ENCODE measurements at places on chromosomes 6 and 20.

DNA sequence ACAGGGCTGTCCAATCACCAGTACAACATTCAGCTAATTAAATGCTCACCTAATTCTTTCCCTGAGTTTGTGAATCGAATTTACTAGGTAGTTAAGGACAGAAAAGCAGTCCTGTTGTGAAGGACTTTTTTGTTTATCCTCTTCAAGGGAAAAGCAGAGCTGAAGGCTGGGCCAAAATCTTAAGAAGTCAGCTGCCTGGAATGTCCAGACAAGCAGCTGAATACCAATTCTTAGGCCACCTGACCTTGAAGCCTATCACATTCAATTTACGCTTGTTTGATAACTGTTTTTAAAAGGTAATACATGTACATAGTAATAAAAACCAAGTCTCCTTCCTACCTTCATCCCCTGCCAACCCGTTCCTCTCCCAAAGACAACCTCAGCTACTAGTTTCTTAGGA lies 56.4 kb downstream of the UQCC1 start:
- no peak for DNase-seq

- no peak for DNase-seq
Observed at GRCh38 chr6:109121411-109121810, 26.1 kb downstream of the CEP57L1 start.

GRCh38 chr6:29925727-29926412 lies 16.5 kb upstream of the HLA-A start:
- DNase-seq = no peak

DNA sequence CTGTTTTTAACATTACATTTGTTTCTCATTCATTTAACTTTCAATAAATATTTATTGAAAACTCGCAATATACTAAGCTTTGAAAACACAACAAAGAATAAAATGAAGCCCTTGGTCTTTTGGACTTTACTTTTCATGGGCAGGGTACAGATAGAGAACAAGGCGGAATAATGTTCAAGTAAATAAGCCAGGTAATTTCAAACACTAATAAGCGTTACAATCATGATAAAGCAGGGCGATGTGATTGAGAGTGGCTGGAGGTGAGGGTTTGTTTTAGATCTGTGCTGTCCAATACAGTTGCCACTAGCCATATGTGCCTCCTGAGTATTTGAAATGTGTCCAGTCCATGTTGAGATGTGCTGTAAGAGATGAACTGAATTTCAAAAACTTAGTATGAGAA lies 307.1 kb downstream of the ALDH8A1 start:
- DNase-seq = no peak

DNA sequence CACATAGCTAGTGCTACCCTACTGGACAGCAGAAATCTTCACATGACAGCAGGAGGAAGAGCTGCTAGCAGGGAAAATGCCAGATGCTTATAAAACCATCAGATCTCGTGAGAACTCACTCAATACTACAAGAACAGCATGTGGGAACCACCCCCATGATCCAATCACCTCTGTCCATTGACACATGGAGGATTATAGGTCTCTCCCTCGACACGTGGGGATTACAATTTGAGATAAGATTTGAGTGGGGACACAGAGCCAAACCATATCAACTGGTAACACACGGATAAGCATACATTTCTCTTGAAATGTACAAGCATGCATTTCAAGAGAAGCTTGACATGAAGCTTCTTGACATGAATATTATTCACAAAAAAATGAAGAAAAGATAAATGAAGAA lies 64.1 kb downstream of the MMS22L start:
- no peak for DNase-seq

DNA sequence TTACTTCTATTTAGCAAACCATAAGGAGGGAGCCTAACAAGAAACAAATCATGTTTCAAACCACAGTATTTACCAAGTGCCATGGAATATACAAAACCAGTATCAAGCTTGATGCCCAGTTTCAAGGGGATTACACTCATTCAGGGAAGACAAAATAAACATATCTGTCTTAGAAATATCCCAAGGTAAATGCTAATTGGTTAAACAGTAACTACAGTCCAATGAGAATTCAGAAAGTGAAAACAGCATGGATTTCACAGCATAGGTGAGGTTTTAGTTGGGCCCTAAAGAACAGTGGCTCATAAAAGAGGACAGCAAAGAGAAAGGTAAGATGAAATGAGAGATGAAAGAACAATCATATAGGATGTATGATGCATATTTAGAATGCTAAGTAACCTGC lies 110.3 kb downstream of the CHD6 start:
- no peak for DNase-seq

GRCh38 chr20:57306747-57307146 lies 22.9 kb upstream of the SPO11 start:
- DNase-seq = no peak

GRCh38 chr6:17096652-17097051 lies 5.2 kb upstream of the STMND1 start:
- peak; percentile 77 for DNase-seq

- no peak for DNase-seq
Observed at GRCh38 chr20:58381627-58382026, 7.4 kb upstream of the VAPB start.

GRCh38 chr20:14307956-14308355 lies 29.5 kb downstream of the FLRT3 start:
- DNase-seq = peak; percentile 57

GRCh38 chr20:62792940-62793756 lies 3.1 kb upstream of the MRGBP start:
- DNase-seq = peak; percentile 39

DNA sequence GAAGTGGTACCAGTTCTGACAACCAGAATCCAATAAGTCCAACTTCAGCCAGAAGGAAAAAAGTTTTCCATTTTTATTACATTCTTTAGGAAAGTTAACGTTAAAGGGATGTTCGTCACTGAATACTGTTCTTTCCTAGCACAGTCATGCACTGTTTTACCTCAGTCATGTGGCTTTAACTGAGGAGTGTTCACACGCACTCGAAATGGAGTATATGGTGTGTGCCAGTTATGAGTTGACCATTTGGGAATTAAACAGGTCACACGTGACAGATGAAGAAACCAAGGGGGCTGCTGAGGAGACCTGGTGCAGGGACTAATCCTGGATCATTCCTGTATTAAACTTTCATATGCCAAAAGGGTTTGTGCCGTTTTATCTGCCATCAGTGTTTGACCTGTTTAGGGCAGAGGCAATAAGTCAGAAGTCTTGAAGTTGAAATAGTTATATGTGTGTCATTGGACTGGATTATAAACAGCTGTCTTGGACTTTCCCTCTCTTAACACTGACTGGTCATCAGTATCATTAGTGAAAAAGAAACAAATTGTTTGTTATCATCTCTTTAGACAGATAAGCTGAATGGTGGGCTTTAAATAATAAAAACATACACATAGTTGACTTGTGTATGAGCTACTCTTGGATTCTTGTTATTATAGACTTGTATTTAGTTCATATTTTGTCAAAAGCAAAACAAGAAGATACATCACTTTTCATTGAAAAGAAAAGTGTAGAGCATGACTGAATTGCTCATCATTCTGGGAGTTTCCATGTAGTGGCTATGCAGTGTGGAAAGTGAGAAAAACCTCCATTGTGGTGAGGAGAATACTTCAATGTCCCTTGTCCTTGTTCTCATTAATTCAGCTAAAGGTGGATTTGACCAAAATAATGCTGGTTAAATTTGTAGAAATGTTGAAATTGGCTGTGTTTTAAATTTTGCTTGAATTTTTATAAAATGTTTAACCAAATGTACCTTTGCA lies 123.5 kb upstream of the SAMD5 start:
- DNase-seq = no peak

DNA sequence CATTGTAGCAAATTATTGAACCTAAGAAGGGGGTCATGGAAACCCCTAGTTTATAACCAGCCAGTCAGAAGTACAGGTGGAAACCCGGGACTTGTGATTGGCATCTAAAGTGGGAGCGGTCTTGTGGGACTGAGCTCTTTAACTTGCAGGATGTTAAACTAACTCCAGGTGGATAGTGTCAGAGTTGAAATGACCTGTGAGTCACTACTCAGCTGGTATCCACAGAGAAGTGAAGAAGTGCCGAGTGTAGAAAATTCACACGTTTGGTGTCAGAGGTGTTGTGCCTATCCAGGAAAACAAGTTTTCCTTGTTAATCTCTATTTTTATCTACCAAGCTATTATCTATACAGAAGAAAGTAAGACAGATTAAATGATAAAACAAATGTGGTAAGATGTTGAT lies 179.7 kb downstream of the ADGRG6 start:
- no peak for DNase-seq

GRCh38 chr20:53779822-53780221 lies 186.2 kb upstream of the ZNF217 start:
- DNase-seq = no peak

- DNase-seq = no peak
Observed at GRCh38 chr20:48878534-48879248, 42.8 kb upstream of the ARFGEF2 start.

DNA sequence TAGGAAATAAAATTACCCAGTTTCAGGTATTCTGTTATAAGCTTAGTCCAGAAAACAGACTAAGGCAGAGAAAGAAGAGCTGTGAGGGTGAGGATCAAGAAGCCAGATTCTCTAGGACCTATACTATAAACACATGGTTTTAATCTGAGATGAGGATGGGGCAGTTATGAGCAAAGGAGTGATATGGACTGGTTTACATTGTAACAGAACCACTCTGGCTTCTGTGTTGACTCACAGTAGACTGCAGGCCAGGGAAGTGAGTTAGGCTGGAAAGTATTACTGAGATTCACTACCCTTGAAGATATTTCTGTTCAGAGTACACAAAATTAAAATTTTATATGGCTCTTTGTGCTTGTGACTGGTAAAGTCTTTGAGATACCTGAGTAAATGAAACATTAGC lies 3.2 kb upstream of the RWDD1 start:
- DNase-seq = no peak

GRCh38 chr6:10054672-10055071 lies 360.2 kb downstream of the TFAP2A start:
- no peak for DNase-seq

DNA sequence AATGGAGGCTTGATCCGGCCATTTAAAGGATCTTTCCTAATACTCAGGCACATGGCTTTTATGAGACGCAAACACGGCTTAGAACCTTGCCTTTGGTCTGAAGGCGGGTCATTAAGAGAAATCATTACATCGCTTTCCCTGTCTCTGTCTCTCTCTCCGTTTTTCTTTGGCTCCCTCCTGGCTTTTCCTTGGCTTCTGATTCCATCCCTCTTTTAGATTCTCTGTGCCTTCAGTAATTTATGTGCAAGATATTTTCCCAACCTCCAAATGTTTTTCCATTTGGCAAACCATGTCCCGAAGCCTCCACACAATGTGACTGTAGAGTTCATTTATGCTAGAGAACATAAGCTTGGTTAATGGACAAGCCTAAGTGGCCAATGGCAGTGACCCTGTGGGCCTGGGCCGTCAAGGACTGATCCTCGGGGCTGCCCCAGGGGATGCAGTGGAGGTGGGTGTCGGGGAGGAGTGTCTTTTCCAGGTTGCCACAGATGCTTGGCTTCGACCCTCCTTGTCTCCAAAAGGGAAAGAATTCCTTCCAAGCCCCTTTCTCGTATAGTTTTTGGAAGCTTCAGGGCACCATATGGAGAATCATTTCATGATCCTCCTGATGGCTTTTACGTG lies 157.0 kb downstream of the SCML4 start:
- peak; percentile 31 for DNase-seq

DNA sequence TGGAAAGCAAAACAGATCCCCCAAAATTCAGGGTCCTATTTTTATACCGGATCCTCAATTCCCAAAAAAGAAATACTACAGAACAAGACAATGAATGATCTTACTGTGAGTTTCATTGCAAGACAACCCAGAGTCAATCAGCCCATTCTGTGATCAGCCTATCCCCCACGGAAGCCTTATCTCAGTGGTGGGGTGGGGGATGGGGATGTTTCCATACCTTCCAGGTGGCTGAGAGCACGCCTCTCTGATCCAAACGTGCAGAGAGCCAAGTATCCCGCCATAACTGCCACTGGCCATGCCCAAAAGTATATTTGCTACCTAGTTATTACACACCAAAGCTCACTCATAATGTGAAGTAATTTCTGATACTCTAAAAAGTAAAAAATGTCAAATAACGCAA lies 15.1 kb downstream of the WFDC2 start:
- DNase-seq = no peak

GRCh38 chr6:39577446-39578165 lies 147.6 kb downstream of the KIF6 start:
- no peak for DNase-seq

GRCh38 chr6:131765804-131766135 lies 42.0 kb upstream of the ENPP1 start:
- no peak for DNase-seq

DNA sequence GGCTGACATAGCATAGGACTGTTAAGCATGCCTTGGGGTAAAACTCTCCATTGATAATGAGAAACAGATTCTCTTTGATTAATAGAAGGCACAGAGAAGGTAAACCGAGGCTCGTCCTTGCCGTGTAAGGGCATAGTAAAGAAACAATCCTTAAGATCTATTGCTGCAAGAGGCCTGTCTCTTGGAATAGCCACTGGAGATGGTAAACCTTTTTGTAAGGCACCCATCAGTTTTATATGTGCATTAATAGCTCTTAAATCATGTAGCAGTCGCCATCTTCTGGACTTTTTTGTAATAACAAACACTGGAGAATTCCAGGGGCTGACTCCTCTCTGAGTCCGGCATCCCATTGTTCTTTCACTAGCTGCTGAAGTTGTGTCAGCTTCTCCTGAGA lies 8.4 kb upstream of the ABHD12 start:
- DNase-seq = peak; percentile 83

- DNase-seq = no peak
Observed at GRCh38 chr6:44678252-44678935, 290.9 kb downstream of the CDC5L start.

- DNase-seq = no peak
Observed at GRCh38 chr6:165634101-165634880, 28.8 kb downstream of the PDE10A start.

GRCh38 chr6:38492031-38492430 lies 147.7 kb downstream of the BTBD9 start:
- DNase-seq = peak; percentile 34

- peak; percentile 10 for DNase-seq
Observed at GRCh38 chr20:13487202-13487601, 151.5 kb downstream of the TASP1 start.

DNA sequence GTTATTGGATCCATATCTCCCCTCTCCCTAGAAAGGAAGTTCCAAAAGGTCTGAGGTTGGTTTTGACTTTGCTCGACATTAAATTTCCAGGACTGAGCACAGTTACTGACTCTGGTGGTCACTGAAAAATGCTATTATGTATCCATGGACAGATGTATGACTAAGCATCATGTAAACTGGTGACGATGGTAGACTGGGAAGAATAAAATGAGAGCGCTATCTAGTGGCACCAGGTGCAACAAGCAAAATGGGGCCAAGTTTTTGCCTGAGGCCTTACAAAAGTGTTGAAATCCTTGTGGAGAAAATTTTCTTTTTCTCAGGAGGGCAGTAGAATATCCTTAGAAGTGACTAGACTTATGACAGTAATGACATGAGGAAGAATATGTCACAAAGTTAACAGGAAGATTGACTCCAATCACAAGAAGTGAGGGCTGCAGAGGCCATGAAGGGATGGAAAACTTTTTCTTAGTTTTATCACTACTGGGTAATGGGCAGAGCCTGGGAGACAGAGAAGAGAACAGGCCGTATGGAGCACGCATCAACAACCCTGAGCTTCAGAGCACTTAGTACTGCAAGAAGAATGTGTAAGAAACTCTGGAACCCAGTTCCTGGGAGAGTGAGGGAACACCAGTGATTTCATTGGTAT lies 88.9 kb upstream of the ELOVL5 start:
- DNase-seq = peak; percentile 81

- peak; percentile 87 for DNase-seq
Observed at GRCh38 chr6:170265655-170266054, 25.2 kb downstream of the DLL1 start.

- DNase-seq = no peak
Observed at GRCh38 chr6:135385299-135385698, 112.2 kb downstream of the AHI1 start.
